ENCODE measurements at places on chromosomes 7 and 10.

DNA sequence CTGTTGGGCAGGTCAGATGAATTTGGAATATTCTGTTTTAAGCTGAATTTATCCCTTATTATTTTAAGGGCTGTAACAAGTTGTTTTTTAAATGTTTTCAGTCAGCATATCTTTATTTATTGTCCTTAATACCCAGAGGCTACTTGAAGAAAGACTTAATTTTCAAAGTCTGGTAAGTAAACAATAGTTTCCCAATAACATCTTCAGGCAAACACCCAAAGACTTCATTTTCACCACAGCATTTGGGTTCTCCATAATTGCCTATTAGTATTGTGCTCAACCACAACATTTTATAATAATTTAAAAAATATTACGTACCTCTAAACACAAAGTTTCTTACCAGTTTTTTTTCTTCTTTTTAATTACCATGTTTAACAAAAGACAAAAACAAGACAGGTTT, 60.0 kb upstream of the MKLN1 start:
- no peak for DNase-seq

DNA sequence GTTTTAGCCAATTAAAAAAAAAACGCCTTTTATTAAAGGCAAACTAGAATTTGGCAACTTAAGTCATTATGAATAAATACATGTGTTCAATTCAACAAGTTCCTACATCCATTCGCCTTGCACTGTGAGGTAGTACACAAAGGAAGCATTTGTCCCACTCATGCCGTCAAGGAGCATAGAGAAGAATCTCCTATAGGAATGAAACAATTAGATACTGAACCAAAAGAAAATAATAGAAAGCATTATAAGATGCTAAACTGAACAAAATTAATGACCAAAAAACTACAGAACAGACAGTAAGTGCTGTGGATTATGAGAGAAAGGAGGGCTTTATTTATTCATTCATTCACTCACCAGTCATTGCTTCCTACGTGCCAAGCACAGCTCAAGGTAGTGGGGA, 42.2 kb downstream of the SNX13 start:
- no peak for DNase-seq

DNA sequence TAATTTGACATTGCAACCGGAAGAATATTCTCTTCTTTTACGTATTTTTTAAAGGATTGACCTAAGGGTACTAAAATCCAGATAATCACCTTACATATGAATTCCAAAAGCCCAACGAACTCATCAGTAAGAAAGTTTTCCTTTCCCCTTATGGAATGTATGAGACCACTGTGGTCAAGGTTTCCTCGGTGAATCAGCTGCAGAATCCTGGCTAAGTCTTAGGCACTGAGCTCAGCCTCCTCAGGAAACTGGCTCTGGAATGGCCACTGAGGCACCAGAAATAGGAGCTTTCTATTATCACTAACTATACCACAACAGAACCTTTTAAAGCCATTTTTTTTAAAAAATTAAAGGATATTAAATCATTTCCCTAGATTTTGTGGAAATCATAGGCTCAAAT, 21.0 kb downstream of the SVIL start:
- no peak for DNase-seq

- DNase-seq, result no peak
Observed at GRCh38 chr10:94859086-94859485, 79.4 kb upstream of the CYP2C9 start.

- no peak for DNase-seq
Observed at GRCh38 chr10:16360001-16360400, 76.8 kb upstream of the PTER start.

- DNase-seq, result no peak
Observed at GRCh38 chr10:20993830-20994527, 96.9 kb upstream of the NEBL start.

DNA sequence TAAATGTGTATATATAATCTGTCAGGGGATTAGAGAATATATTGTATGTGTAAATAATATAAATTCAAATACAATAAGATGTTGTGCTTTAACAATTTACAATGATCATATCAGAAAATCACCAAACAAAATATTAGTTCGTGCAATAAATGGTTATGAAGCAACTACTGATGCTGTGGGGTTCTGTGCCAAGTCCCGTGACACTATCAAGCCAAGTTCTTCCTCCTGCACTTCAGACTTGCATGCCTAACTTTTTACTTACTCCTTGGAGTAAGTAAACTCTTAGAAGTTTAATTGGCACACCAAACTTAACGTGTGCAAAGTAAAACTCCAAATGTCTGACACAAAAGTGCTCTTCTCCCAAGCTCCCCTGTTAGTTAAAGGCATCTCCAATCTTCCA, 26.5 kb upstream of the TMEM254 start:
- no peak for DNase-seq

- no peak for DNase-seq
Observed at GRCh38 chr7:93298671-93299070, 66.5 kb downstream of the VPS50 start.

DNA sequence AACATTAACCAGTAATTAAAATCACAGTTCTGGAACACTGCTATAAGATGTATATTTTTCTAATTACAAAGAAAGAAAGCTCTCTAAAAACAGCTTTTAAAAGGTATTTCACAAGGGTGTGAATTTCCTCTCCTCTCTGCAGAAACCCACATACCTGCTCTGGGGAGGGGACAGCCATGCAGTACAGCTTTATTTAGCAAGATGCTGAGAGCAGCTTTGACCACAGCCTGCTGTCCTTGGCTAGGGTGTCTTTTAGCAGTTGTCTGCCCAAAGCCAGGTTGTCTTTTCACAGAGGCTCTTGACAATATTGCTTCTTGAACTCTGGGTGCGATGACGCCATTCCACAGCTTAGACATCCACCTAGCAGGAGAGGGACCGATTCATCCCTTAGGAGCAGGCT, 148.3 kb downstream of the CTTNBP2 start:
- no peak for DNase-seq

GRCh38 chr10:91975438-91975837, 51.9 kb downstream of the BTAF1 start:
- no peak for DNase-seq

DNA sequence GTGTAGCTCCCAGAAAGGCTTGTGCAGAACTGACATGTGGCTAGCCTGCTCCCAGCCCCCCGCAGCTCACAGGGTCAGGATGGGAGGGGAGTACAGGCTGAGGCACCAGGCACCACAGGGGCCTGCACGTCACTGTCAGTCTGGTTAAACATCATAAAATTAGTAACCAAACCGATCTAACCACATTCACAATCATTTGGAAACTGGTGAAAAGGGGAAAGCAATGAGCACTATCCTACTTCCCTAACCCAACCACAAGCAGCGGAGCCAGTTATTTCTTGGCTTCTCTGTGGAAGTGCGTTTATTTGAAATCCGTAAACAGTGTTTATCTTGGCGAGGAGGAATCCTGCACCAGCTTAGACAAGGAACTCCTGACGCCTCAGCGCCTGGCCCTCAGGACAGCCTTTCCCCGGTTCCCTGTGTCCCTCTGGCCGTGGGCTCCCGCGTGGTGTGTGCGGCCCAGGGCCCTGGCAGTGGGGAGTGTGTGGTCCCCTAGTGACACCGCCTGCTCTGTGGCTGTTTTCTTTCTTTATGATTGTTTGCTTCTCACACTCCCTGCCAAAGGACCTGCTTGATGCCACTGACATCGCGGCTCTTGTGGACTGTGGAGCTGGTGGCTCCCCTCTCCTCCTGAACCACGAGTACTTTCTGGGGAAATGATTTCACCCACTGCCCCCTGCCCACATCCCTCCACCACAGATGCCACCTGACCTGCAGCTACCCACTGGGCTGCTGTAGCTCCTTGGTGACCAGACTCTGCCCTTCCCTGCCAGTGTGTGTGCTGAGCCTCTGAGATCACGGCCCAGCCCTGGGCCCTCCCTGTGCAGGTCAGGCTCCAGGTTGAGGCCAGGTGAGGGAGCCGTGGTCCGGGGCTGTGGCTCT, 38.0 kb downstream of the INPP5A start:
- DNase-seq, result no peak

DNA sequence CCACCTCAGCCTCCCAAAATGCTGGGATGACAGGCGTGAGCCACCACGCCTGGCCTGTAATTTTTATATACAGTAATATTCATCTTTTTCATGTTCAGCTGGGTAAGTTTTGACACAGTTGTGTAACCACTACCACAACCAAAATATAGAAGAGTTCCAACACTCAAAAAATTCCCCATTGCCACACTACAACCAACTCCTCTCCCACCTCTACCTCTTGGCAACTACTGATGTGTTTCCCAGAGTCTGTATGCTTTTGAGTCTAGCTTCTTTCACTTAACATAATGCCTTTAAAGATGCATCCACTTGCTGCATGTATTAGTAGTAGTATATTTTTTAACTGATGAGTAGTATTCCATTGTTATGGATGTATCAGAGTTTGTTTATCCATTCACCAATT, 90.7 kb downstream of the SRPK2 start:
- no peak for DNase-seq

GRCh38 chr7:144513334-144513733, 109.8 kb upstream of the NOBOX start:
- DNase-seq, result peak; percentile 52

DNA sequence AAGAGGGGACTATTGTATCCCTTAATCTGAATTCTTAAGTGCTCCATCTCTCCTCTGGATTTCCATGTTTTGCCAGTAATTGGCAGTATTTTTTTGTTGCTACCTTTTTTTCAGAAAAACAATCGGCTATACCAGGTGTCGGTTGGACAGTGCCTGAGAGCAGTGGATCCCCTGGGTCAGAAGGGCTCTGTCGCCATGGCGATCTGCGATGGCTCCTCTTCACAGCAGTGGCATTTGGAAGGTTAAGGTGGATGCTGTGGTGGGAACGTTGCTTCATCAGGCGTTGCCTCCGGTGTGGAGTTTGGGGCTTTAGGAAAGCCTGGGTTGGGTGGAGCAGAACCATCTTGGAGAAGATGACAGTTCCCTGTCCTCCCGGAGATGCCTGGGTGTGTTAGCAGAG, 96.0 kb downstream of the GALNT11 start:
- DNase-seq, result no peak

- DNase-seq, result no peak
Observed at GRCh38 chr7:145779140-145779539, 337.5 kb upstream of the CNTNAP2 start.

- no peak for DNase-seq
Observed at GRCh38 chr7:106462914-106463482, 178.2 kb upstream of the NAMPT start.

GRCh38 chr7:22477876-22478450, 22.0 kb downstream of the STEAP1B start:
- no peak for DNase-seq

DNA sequence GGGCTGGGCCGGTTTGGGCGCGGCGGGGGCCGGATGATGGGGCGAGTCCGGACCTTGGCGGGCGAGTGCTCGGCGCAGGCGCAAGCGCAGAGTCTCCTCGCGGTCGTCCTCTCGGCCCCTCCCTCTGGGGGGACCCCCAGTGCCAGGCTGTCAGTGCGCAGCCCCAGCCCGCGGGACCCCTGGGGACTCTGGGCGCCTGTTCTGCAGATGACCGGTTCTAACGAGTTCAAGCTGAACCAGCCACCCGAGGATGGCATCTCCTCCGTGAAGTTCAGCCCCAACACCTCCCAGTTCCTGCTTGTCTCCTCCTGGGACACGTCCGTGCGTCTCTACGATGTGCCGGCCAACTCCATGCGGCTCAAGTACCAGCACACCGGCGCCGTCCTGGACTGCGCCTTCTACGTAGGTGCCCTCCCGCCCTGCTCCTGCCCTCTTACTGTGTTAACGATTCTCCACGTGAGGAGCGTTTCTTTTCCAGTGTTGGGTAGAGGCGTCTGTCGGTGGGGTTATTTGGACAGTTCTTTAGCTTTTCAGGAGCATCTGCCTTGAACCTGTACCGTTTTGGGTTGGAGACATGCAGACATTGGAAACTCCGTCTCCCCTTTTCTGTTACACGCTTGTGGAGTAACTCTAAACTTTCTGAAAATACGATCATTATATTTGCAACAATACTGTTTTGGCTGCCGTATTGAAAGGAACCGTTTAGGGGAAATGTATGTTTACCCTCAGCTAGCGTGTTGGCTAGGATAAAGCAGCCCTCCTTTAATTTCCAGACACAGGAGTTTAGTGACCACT, 706 bp downstream of the BUB3 start:
- DNase-seq, result peak; percentile 63

- peak; percentile 75 for DNase-seq
Observed at GRCh38 chr10:110643035-110643652, 992 bp upstream of the RBM20 start.

- DNase-seq, result peak; percentile 49
Observed at GRCh38 chr10:115093776-115094408, 727 bp downstream of the ATRNL1 start.

- no peak for DNase-seq
Observed at GRCh38 chr7:105538339-105538738, 6.3 kb downstream of the RINT1 start.

GRCh38 chr7:144546782-144547181, 143.3 kb upstream of the NOBOX start:
- no peak for DNase-seq

DNA sequence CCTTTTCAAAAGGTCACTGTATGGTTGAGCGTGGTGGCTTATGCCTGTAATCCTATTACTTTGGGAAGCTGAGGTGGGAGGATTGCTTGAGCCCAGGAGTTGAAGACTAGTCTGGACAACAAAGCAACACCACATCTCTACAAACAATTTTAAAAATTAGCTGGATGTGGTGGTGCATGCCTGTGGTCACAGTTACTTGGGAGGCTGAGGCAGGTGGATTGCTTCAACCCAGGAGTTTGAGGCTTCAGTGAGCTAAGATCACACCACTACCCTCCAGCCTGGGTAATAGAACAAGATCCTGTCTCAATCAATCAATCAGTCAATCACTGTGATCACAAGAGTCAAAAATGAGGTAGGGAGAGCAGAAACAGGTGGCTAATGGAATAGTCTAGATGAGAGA, 97.0 kb downstream of the SUGCT start:
- DNase-seq, result no peak

- DNase-seq, result no peak
Observed at GRCh38 chr10:102267748-102268147, 22.4 kb downstream of the GBF1 start.

DNA sequence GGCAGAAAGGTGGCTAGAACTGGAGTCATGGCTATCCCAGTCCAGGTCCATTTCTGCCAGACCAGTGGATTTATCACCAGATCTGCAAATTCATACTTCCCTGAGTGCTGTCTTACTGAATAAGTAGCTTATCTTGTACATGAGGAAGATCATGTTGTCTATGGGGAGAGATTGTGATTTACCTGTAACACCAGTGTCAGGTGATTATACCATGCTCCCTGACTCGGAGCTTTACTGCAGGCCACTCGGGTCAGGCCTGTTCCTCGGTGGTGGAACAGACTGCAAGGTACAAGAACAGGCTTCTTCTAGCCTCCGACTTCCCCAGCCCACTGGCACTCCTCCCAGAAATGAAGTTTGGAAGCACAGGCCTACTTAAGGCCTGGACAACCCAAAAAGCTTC, 42.6 kb upstream of the DLG5 start:
- no peak for DNase-seq

GRCh38 chr10:1416456-1417037, 320.8 kb downstream of the ADARB2 start:
- DNase-seq, result no peak

GRCh38 chr10:31036209-31036608, 4.5 kb upstream of the ZNF438 start:
- no peak for DNase-seq

GRCh38 chr7:151736403-151736909, 140.5 kb downstream of the PRKAG2 start:
- DNase-seq, result peak; percentile 82

Data from SW480 (cell line).